NCI-H510A (cell line): ENCODE measurements at places on chromosomes 1 and 21.
A peak's percentile ranks its signal among the peaks of the same experiment; 100 is the strongest.

- no peak for DNase-seq
These were observed 30.4 kb downstream of the FHAD1 start for GRCh38 chr1:15277447-15277838.

- DNase-seq, result no peak
These were observed 6.4 kb upstream of the AGL start for GRCh38 chr1:99843760-99844159.

- DNase-seq, result no peak
These were observed 72.1 kb downstream of the SLC45A1 start for GRCh38 chr1:8389958-8390535.

- DNase-seq, result peak; percentile 71
These were observed 7.2 kb downstream of the ADPRS start for GRCh38 chr1:36095760-36096405.

GRCh38 chr21:28427394-28428022 is 565.2 kb downstream of the LTN1 start:
- no peak for DNase-seq

GRCh38 chr1:156337888-156338179 is 258 bp downstream of the CCT3 start:
- no peak for DNase-seq
